ENCODE measurements at places on chromosomes 5 and 9.

DNA sequence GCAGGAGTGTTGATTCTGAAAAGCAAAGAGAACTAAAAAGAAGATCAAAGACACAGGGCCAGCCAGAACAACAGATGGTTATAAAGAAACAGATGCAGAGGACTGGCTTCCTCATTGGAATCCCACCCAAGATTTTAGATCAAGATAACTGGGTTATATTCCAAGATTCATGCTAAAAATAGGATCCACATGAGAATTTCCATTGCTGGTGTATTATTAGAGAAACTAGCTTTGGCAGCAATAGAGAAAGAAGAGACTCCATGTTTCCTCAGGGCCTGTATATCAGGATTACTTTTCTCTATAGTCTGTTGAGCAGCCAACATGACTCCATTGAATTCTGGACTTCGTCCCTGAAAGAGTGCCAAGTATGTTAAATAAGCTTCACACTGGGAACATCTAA lies 367.3 kb downstream of the TUSC1 start:
- no peak for DNase-seq
- no peak overlapping the region for H3K27ac ChIP-seq
- no peaks in the 10 kb centered on the region for H3K36me3 ChIP-seq
- no peak overlapping the region for H3K4me3 ChIP-seq

GRCh38 chr9:123642291-123643278 lies 286.6 kb downstream of the CRB2 start:
- peaks cover 21% of the 10 kb centered on the region for H3K36me3 ChIP-seq
- no peak overlapping the region for H3K4me3 ChIP-seq
- H3K27ac ChIP-seq, result no peak overlapping the region
- H3K4me1 ChIP-seq, result peaks cover 35% of the 10 kb centered on the region

DNA sequence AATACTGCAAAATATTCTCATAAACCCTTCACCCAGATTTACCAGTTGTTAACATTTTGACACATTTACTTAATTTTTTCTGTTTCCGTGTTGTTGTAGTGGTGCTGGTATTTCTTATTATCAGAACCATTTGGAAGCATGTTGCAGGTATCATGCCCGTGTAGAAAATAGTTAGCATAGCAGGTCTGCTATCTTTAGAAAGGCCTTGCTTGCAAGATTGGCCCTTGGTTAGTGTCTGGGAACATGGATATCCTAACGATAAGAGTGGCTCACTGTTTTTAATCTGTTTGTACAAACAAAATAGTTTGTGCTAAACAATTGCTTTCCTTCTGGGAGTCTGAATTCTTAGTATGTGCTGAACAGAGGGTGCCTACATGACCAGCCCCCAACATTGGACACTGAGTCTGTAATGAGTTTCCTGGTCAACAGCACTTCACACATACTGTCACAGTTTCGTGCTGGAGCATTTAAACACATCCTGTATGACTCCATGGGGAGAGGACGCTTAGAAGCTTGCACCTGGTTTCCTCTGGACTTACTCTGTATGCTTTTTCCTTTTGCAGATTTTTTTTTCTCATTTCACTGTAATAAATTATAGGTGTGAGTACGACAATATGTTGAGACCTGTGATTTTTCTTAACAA lies 66.9 kb downstream of the MAN2A1 start:
- peaks cover 32% of the 10 kb centered on the region for H3K4me1 ChIP-seq
- H3K36me3 ChIP-seq, result peaks cover 72% of the 10 kb centered on the region
- no peak overlapping the region for H3K27ac ChIP-seq
- no peaks in the 10 kb centered on the region for H3K27me3 ChIP-seq
- H3K4me3 ChIP-seq, result no peak overlapping the region

GRCh38 chr5:135007749-135008363 lies 26.2 kb downstream of the PITX1 start:
- no peaks in the 10 kb centered on the region for H3K27me3 ChIP-seq
- H3K4me1 ChIP-seq, result no peaks in the 10 kb centered on the region
- no peak overlapping the region for H3K27ac ChIP-seq
- no peaks in the 10 kb centered on the region for H3K36me3 ChIP-seq
- no peak overlapping the region for H3K4me3 ChIP-seq
- DNase-seq, result no peak

DNA sequence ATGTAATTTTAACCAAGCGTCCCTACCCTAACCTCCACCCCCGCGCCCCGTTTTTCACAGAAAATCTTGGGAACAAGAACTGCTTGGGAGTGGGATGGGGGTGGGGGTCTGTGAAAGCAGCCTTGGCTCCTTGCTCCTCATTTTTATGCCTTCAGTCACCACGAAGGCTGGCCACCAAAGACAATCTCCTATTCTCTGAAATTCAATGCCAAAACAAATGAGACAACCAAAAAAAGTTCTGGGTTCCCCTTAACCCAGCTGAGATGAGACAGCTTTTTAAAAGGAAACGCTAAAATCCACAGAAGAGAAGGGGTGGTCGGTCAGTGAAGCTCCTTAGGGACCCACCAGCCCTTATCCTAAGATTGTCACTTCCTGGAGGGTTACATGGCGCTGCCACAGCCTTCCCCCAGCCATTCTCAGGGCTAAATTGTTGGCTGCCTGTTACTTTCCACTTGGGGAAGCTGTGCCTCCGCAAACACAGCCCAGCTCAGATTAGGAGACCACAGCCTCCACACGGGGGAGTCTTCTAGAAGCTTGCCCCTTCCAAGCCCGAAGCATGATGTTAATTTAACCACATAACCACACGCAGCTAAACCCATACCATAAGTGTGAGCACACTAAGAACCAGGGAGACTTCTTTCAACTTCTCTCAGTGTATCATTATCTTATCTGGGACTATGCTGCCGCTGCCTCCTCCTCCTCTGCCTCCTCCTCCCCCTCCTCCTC lies 136.3 kb downstream of the FOXD1 start:
- H3K36me3 ChIP-seq, result no peaks in the 10 kb centered on the region
- no peak overlapping the region for H3K27ac ChIP-seq

- no peaks in the 10 kb centered on the region for H3K36me3 ChIP-seq
- H3K27me3 ChIP-seq, result no peaks in the 10 kb centered on the region
- no peaks in the 10 kb centered on the region for H3K4me1 ChIP-seq
- no peak overlapping the region for H3K4me3 ChIP-seq
These were observed 43.6 kb upstream of the CLINT1 start for GRCh38 chr5:157902449-157903116.

- H3K4me1 ChIP-seq, result peaks cover 29% of the 10 kb centered on the region
- H3K36me3 ChIP-seq, result peaks cover 64% of the 10 kb centered on the region
- H3K27me3 ChIP-seq, result no peaks in the 10 kb centered on the region
- H3K4me3 ChIP-seq, result no peak overlapping the region
These were observed 15.8 kb downstream of the DNAJA1 start for GRCh38 chr9:33040792-33041431.

- no peaks in the 10 kb centered on the region for H3K36me3 ChIP-seq
- no peak overlapping the region for H3K4me3 ChIP-seq
- no peaks in the 10 kb centered on the region for H3K27me3 ChIP-seq
These were observed 123.4 kb downstream of the ARL15 start for GRCh38 chr5:54186912-54187445.

GRCh38 chr5:135833961-135834638 lies 363 bp upstream of the SLC25A48 start:
- no peaks in the 10 kb centered on the region for H3K36me3 ChIP-seq
- no peak for DNase-seq
- peaks cover 4% of the 10 kb centered on the region for H3K4me1 ChIP-seq
- H3K4me3 ChIP-seq, result no peak overlapping the region
- no peak overlapping the region for H3K27ac ChIP-seq
- peaks cover 76% of the 10 kb centered on the region for H3K27me3 ChIP-seq

DNA sequence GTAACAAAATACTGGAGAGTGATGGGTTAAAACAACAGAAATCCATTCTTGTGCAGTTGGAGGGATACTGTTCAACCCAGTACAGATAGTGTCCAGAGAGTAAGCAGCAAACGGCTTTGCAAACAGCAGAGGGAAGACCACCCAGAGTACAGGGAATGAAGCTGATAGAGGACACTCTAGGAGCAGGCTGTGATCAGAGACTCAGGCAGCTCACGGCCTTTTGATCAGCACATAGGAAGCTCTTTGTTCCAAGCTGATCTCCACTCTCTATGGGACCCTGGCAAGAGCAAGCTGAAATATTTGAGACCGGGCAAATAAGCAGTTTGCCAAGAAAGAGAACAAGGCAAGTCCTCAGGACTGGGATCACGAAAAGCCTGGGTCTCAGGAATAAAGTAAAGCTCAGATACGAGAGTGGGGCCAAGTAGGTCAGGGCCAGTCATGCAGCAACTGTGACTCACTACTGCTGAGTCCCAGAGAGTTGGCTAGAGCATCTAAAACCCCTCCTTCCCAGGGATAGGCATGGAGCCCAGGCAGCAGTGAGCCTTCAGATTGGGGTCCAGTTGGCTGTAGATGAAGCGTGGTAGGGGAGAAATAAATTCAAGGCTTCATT lies 52.4 kb downstream of the MELK start:
- H3K36me3 ChIP-seq, result peaks cover 29% of the 10 kb centered on the region
- H3K27me3 ChIP-seq, result no peaks in the 10 kb centered on the region
- H3K27ac ChIP-seq, result no peak overlapping the region
- H3K4me1 ChIP-seq, result no peaks in the 10 kb centered on the region

DNA sequence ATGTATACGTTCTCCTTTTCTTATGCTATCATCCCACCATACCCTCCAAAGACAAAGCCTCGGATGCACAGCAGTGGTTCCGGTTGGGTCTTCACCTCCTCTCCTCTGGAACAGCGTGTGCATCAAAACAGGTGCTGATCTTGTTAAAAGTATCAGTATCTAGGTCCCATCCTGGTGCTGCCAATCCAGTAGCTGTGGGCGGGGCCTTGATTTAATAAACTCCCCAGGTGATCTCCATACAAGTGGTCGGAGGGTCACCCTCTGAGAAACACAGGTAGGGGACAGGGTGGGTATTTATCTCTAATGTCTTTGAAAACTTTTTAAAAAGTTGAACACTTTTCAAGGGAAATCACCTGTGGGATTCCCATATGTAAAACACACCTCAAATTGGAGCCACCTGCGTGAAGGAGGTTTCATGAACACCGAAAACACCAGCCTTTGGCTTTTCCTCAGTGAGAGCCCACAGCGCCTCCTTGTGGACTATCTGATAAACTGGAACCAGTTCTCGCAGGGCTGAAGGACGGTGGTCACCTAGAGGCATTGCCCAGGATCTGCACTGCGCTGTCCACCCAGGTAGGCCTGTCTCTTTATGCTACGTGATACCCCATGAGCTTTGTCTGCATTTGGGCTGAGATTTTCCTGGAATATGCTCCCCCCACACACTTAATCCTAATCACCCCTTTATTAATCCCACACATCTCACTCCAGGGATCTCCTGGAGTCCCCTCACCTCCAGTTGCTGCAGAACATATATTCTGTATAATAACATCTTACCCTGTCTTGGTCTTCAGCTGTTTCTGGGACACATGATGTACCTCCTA lies 80.5 kb upstream of the EPB41L4B start:
- peaks cover 6% of the 10 kb centered on the region for H3K4me1 ChIP-seq
- no peak overlapping the region for H3K4me3 ChIP-seq
- H3K27ac ChIP-seq, result no peak overlapping the region
- no peaks in the 10 kb centered on the region for H3K36me3 ChIP-seq
- H3K27me3 ChIP-seq, result peaks cover 41% of the 10 kb centered on the region
- DNase-seq, result no peak
